ENCODE measurements at places on chromosomes 2 and 18.
A peak's percentile ranks its signal among the peaks of the same experiment; 100 is the strongest.

- DNase-seq: no peak
These were observed 541.7 kb upstream of the MEX3C start for GRCh38 chr18:51739044-51739666.

DNA sequence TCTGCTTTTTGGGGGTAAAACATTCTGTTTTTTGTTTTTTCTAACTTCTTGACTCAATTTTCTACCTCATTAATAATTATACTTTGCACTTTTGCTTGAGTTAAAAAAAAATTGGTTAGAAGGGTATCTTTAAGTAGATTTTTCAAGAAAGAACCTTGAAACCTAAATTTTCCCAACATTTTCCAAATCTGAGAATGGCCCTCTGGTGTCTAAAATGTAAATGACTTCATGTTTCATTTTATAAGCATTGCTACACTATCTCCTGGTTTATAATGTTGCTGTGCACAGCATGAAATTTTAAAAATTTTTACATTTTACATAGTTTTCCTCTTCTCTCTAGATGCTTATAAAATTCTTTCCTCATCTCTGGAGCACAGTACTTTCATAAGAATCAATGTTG, 14.2 kb downstream of the EIF2AK2 start:
- no peak for DNase-seq

DNA sequence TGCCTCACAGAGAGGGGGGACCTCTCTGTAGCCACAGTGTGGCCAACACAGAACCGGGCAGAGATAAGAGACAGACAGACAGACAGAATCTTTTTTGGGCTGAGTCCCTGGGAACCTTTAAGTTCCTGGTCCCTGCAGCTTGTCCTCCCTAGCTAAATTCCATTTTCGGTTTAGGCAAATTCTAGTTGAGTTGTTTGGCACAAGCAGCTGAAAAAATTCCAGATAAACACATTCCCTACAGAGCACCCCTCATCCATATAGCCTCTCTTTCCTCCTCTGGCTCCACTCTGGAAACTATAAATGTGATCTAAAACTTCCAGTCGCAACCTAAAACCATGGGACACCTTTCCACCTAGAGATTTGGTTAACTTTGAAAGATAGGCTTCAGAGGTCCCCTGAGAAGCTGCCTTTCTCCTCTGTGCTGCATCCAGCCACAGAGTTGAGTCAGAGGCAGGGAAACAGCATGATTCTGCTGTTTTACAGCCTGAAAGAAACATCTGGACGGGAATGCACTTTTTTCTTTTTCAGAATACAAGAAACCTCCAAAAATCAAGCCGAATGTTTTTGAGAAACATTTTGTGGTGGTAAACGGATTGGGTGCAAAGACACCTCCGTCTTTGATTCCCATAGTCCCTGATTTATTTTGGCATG, 30.9 kb downstream of the SLC4A3 start:
- no peak for DNase-seq

GRCh38 chr18:77102259-77103040, 30.1 kb downstream of the MBP start:
- peak; percentile 90 for DNase-seq

GRCh38 chr2:56167616-56168562, 15.9 kb upstream of the CCDC85A start:
- peak; percentile 49 for DNase-seq

DNA sequence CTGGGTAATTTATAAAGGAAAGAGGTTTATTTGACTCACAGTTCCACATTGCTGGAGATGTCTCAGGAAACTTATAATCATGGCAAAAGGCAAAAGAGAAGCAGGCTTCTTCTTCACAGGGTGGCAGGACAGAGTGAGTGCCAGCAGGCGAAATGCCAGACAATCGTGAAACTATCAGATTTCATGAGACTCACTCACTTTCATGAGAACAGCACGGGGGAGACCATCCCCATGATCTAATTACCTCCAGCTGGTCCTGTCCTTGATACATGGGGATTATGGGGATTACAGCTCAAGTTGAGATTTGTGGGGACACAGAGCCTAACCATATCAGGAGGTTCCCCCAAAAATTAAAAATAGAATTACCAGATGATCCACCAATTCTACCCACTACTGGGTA, 675.5 kb upstream of the SLC8A1 start:
- no peak for DNase-seq

DNA sequence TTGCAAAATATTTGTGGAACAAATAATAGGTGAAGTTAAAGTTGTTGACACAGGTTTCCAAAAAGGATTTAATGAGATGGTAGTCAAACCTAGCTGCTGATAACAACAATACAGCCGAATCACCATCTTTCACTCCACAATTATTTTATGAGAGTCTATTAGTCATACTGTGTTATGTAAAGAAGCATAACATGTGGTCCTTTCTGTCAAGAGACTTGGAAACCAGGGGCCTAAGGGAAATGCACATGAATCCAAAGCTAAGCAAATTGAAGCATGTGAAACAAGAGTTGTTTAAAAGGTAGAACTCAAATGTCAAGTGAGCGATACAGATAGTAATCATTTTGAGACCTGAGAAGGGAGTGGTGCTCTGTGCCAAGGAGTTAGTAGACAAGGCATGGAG, 16.0 kb downstream of the CD28 start:
- DNase-seq: no peak

DNA sequence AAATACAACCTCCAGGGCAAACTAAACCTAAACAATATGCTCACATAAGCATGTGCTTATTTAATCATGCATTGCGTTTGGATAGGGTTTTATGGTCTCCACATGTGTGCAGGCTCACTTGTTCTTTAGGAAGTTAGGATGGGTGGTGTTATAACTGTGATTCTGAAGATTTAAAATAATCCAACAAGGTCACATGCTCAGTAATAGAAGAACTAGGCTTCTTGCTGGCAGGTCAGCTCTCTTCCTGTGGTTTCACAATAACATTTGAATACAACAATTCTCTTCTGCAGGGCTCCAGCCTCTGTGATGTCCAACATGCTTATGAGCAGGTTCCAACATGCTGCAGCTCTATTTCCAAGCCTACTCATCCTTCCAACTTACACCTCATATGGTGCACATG, 84.0 kb downstream of the MYL12B start:
- DNase-seq: no peak
